ENCODE measurements at places on chromosomes 11 and 22.
A peak's percentile ranks its signal among the peaks of the same experiment; 100 is the strongest.

- DNase-seq = peak; percentile 91
Measured at GRCh38 chr11:9575260-9576240, 2.1 kb downstream of the WEE1 start.

DNA sequence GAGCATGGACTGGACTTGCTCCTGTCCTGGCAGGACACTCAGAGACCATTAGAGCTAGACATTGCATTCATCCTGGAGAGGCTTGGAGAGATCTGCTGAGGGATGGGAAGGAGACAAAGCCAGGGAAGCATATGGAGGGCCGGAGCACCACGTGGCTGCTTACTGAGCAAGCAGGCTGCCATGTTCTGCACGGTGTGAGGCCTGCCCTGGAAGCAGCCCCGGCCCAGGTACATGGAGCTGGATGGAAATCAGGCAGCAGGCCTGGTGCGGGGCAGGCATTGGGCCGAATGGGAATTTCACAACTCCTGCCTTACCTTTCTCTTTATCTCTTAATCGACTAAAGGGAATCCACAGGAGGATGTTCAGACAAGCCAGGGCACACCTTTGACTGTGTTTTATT lies 371.5 kb downstream of the OPCML start:
- no peak for DNase-seq

DNA sequence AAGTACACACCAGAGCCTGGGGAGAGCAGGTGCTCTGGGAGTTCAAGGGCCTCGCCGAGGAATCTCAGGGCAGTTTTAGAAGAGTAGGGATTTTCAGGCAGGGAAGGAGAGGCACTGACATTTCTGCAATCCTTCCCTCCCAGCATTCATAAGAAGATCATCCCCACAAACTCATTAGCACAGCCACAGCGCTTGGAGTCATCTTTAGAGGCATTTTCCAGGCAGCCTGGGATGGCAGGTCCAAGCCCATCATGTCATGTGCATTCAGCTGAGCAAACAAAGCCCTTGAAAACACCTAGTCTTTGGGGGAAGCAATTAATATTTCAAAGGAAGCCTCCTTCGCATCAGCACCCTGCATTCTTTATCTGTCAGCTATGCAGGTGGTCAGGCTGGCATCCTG lies 43.8 kb downstream of the MAP6 start:
- DNase-seq = no peak

DNA sequence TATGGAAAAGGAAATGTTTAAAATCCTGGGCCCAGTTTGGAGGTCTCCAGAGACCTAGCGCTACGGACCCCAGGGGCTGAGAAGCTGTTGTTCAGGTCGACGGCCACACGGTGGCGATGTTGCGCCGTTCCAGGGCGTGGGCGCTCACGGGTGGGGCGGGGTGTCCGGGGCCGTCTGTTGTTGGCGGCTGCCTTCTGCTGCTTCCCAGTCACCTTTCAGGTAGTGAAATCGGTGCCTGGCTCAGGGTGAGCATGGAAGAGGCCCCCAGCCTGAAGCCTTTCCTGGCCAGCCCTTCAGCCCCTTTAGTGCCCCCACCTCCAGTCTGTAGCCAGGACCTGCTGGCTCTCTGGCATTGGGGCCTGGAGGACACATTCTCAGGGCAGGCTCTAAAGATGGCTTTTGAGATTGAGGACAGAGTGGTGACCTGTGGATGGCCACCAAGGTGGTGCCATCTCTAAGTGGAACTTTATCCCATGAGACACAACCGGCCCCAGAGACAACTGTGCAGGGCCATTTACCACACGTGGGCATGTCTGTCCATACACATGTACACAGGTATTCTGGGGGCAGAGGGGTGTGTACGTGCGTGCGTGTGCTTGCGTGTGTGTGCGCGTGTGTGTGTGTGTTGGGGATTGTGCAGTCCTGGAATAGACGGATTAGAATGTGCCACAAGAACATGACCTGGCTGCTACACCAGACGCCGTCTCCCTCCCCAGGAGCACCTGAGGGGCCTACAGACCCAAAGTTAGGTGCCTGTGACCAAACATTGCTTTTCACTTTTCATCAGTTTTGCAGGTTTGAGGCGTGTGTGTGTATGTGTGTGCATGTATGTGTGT lies 53.8 kb downstream of the ST14 start:
- peak; percentile 43 for DNase-seq

DNA sequence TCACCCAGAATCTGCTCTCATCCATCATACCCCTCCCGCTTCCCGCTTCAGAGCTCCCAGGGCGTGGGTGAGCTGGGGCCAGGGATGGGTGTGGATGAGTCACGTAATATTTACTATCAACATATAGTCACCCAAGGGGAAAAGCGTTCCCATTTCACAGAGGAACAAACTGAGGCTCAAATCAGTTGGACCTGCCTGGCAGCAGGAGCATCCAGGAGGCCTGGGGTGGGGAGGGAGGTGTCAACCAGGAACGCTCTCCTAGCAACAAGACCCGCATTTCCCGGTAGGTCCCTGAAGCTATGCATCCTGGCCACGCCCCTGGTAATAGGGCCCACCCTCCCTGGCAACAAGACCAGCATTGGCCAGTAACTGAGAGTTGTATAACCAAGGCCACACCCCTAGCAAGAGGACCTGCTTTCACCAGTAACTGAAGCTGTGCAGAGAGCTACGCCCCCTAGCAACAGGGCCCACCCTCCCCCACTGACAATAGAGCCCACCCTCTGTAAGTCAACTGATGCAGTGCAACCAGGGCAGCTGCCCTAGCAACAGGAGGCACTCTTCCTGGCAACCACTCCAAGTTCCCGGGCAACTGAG lies 32.7 kb upstream of the TXNRD2 start:
- peak; percentile 66 for DNase-seq

GRCh38 chr11:100883830-100884229 lies 196.7 kb downstream of the ARHGAP42 start:
- DNase-seq = no peak

Data from ELR (cell line).